Caco-2 (cell line): ENCODE measurements at places on chromosomes 2 and 18. TPM values are rescaled to one million over a fixed set of nuclear protein-coding genes. Genes with fewer than 3 reads are reported as not detected.

The HNMT gene
- total RNA-seq, result 42.8 and 44.6 TPM in 2 replicates

The NAT8 gene
- not detected in 2 replicates for total RNA-seq

The SLC35F6 gene
- 44.1 and 45.7 TPM in 2 replicates for total RNA-seq

The STARD7 gene
- 214 and 224 TPM in 2 replicates for total RNA-seq

The ELMOD3 gene
- total RNA-seq, result 10.3 and 11.3 TPM in 2 replicates

- no peaks in the 10 kb centered on the region for H3K36me3 ChIP-seq
- H3K27me3 ChIP-seq, result no peaks in the 10 kb centered on the region
- H3K4me3 ChIP-seq, result peak overlapping the region; percentile 60
- peaks cover 6% of the 10 kb centered on the region; the same call in 1 of the 2 replicates for H3K4me1 ChIP-seq
These were observed 995 bp downstream of the MBD5 start for GRCh38 chr2:148021886-148022285.

GRCh38 chr2:20538308-20539132 is 91.6 kb downstream of the RHOB start:
- H3K27me3 ChIP-seq, result no peaks in the 10 kb centered on the region
- no peak overlapping the region for H3K4me3 ChIP-seq
- no peak overlapping the region for H3K27ac ChIP-seq
- no peak for DNase-seq
- peaks cover 20% of the 10 kb centered on the region for H3K4me1 ChIP-seq

DNA sequence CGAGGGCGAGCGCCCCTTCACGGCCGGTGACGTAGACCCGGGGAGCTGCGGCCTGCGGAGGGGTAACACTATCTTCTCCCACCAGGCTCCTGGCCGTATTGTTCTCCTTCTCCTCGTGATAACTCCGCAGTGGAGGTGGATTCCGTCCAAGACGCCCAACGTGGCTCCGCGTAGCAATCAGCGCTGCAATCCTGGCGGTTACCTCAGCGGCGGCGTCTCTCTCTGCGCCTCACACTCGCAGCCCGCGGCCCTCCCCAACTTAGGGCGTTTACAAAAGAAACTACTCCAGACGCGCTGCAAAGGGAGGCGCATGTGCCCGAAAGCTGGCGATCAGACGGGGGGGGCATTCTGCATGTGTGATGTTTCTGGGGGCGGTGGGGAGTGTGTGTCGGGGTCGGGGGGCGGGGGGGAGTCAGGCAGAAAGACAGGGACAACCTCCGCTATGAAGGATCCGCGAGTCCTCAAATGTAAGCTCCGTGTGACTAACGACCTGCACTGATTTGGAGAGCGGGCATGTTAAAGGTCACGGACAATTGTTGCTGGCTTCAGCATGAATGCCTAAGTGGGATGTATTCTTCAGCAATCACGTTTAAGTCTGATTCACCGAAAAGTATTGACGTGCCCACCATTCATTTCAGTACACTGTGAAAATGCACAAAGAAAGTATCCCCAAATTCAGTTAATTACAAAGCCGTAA is 1.3 kb upstream of the ZNF516 start:
- H3K4me1 ChIP-seq, result no peaks in the 10 kb centered on the region
- H3K27ac ChIP-seq, result peak overlapping the region; percentile 88
- DNase-seq, result no peak
- peak overlapping the region; percentile 63 for H3K4me3 ChIP-seq
- no peaks in the 10 kb centered on the region for H3K36me3 ChIP-seq

DNA sequence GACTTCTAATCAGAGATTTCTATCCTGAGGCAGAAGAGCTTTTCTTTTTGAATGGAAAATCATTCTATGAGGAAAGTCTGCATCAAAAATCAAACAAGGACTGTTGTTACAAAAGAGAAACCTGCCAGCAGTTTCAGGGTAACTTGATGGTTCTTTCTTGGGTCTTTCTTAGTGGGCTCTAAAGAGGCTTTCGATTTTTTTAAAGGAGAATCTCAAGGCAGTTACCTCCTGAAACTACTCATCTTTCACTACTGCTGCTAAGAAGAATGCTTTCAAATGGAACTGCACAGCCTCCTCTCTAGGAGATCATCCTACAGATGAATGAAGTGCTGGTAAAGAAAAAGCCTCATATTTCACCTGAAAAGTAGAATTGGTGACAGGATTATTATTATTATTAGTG is 272.3 kb downstream of the ERBB4 start:
- DNase-seq, result no peak
- no peak overlapping the region for H3K4me3 ChIP-seq
- H3K27ac ChIP-seq, result no peak overlapping the region

DNA sequence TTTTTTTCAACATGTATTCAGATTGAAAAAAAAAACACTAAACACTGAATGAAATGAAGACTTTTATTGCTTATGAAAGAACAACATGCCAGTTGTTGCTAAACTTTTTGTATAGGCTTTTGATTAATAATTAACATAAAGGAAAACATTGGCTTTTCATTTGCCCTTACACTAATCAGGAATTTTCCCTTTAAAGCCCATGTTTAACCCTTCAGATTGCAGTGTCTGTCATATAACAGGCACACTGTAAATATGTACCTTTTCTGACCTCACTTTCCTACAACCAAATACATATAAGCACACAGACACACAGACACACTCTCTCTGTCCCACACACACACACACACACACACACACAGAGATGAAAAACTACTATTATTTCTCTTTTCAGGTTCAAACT is 84.4 kb downstream of the MAP2 start:
- H3K36me3 ChIP-seq, result no peaks in the 10 kb centered on the region
- 0 out of 2 replicates have a peak, but pooled peaks cover 3% of the 10 kb centered on the region for H3K4me1 ChIP-seq
- no peak for DNase-seq

GRCh38 chr2:30511122-30512083 is 64.4 kb downstream of the LCLAT1 start:
- H3K27me3 ChIP-seq, result no peaks in the 10 kb centered on the region
- H3K27ac ChIP-seq, result peak overlapping the region; percentile 38
- peaks cover 30% of the 10 kb centered on the region for H3K4me1 ChIP-seq
